ENCODE measurements at places on chromosomes 5 and 9. TPM values are rescaled to one million over a fixed set of nuclear protein-coding genes. Genes with fewer than 3 reads are reported as not detected.

The GLRA1 gene
- not detected for total RNA-seq

DNA sequence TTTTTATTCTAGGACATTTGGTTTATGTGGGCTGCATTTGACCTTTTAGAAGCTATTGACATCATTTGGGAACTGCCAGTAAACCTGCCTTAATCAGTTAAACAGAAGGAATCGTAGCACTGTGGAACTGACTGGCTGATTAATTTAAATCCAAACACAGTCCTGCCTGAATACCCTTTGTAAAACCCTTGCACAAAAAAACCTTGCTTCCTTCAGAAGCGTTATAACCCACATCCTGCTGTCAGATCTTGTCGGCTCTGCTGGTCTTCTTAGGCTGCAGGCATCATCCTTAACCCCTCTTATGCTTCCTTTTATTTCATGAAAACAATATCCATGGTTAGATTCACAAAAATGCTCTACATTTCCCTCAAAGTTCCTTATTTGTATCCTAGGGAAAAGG is 46.3 kb downstream of the PAM start:
- no peak for DNase-seq

The LAMC3 gene
- total RNA-seq, result 3.8 TPM

GRCh38 chr5:65108786-65109743 is 340.3 kb downstream of the CWC27 start:
- DNase-seq, result no peak

GRCh38 chr5:22621084-22621483 is 232.1 kb downstream of the CDH12 start:
- no peak for DNase-seq

The PHF24 gene
- total RNA-seq, result not detected

The C1QTNF3 gene
- 0.11 TPM for total RNA-seq

GRCh38 chr9:100591139-100591538 is 13.3 kb downstream of the CAVIN4 start:
- DNase-seq, result no peak

- DNase-seq, result peak; percentile 98
These were observed at the start of the genes HMGXB3 and TIGD6 for GRCh38 chr5:150000256-150000989. TSS of gene HMGXB3 (plus strand) at chr5:150000739. CDS start at chr5:150004853, 4,114 bp downstream. TSS of gene TIGD6 (minus strand) at chr5:150000654. CDS start at chr5:149996348, 4,306 bp downstream.

The SLC34A1 gene
- not detected for total RNA-seq

The GOLM1 gene
- total RNA-seq, result 66.2 TPM

The NR5A1 gene
- not detected for total RNA-seq

DNA sequence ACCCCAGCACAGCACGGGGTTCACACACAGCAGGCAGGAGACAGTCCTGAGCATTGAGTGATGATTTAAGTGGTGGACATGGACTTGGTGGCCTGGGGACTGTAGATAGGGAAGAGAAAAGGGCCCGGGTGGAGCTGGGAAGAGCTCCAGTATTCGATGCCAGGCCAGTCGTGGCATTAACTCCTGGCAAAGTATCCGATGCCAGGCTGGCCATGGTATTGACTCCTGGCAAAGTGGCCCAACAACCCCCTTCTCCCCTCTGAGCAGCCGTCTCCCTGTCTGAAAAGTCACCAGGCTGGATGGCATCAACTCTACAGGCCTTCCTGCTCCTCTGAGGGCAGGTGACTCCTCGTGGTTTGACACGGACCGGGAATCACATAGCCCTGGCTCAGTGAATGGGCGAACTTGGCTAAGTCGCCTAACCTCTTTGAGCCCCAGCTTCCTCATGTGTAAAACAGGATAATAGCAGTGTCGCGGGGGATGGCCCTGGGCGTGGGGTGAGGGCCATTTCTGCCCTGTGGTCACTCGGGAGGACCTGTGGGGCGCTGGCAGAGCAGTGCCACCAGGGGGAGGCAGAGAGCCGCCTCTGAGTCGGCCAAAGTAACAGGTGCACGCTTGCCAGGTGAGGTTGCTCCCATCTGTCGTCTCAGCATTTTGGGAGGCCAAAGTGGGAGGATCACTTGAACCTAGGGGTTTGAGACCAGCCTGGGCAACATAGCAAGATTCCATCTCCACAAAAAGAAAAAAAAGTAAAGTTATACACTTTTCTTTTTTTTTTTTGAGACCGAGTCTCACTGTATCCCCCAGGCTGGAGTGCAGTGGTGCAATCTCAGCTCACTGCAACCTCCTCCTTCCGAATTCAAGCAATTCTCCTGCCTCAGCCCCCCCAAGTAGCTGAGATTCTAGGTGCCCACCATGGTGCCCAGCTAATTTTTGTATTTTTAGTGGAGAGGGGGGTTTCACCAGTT is 5.7 kb upstream of the SEC16A start:
- DNase-seq, result peak; percentile 67

The STK32A gene
- 2.1 TPM for total RNA-seq

DNA sequence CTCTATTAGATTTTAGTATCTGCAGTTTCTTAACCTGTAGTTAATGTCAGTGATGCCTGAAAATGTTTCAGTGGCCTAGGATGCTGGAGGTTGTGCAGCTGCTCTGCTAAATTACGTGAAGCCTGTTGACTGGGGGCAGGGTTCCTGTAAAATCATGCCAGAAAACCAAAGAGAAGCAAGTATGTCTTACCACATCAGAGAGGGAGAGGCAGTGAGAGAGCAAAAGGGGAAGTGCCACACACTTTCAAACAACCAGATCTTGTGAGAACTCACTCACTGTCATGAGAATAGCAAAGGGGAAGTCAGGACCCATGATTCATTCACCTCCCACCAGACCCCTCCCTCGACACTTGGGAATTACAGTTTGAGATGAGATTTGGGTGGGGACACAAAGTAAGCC is 83.9 kb upstream of the CYLC2 start:
- DNase-seq, result no peak
